Cerebellum (tissue), 4 donors: ENCODE measurements at places on chromosomes 7 and 10. TPM values are rescaled to one million over a fixed set of nuclear protein-coding genes. Genes with fewer than 3 reads are reported as not detected.

DNA sequence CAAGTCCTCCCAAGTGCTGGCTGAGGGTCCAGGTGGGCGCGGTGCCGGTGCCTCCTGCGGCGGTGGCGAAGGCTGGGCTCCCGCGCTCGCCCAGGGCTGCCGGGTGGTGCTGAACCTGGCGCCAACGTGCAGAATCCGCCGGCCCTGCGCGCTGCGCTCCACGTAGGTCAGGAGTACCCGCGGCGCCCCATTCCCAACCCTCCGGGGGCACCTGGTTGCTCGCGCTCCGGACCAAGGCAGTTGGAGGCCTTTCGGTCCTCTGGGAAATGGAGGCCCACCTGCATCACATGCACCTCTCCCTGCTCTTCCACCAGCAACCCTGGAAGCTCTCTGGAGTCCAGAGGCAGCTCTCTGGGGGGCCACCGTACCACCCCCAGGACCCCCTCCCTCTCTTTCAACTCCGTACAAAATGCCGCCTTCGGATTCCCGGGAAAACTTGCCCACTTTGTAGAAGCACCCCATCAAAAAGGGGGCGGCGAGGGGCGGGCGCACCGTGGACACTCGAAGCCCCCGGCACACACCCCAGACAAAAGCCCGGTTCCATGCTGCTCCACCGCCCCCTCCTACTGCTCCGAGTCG, 745 bp downstream of the SLC16A9 start:
- DNase-seq: peak; percentile 58

The SLC18A3 gene
- total RNA-seq: 3.4 TPM

- DNase-seq: no peak
Measured at GRCh38 chr10:57786331-57786730, 481.4 kb downstream of the IPMK start.

DNA sequence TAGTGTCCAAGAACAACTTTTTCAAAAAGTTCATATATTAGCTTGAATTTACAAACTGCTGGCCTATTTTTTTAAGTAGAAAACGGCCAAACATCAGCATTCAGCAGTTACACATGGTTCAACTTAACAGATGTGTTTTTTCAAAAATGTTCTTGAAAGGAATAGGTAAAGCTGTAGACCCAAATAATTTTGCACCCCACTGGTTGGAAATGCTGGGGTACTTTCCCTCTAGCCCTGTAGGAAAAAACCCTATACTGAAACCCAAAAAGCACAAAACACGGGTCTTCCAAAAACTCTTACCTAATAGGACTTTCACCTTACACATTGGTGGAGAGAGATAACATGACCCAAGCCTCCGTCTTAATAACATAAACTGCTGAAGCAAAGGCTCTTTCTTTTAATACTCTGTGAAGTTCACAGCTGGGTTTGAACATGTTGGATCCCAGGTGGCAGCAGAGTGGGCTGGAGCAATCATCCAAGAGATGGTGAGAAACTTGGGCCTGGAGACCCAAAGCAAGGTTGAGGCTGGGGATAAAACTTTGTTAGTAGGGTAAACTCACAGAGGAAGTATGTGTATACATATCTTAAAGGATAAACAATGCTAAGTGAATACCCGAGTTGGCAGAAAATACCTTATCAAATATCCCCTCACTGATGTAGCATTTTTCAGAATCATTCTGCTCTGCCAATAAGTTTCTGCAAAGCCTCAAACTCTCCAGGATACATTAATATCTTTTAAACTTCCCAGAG, 629 bp upstream of the DNAJC9 start:
- DNase-seq: no peak

GRCh38 chr7:47782792-47783191, 165.5 kb downstream of the PKD1L1 start:
- no peak for DNase-seq

The GNGT1 gene
- total RNA-seq: not detected

The GPC2 gene
- total RNA-seq: 57.9 TPM

GRCh38 chr7:41715000-41715399, 12.1 kb upstream of the INHBA start:
- no peak for DNase-seq

- DNase-seq: no peak
Measured at GRCh38 chr10:124318811-124319210, 99.9 kb downstream of the OAT start.

DNA sequence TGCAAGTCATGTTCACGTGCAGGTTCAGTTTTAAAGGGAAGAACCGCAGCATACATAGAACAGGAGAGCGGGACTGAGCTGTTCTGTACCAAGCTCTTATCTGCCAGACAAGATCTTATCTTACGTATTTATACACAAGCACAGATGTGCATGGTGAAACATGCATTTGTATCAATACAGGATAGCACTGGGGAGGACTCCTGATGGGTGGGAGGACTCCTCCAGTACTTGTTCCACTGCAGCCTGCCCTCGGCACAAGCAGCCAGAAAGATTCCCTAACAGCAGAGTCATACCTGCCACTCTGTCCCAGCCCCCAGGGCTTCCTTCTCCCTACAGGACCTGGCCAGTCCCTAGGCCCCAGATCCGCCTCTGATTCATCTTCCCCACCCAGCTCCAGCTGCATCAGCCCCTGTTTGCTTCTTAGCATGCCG, 13.2 kb upstream of the PRKCQ start:
- no peak for DNase-seq
